Testis (tissue), 5 donors: ENCODE measurements at places on chromosomes 5 and 9. TPM values are rescaled to one million over a fixed set of nuclear protein-coding genes. Genes with fewer than 3 reads are reported as not detected.
A peak's percentile ranks its signal among the peaks of the same experiment; 100 is the strongest.

The ANKRD31 gene
- 3.7 TPM for polyA plus RNA-seq

The C9orf152 gene
- polyA plus RNA-seq = not detected

DNA sequence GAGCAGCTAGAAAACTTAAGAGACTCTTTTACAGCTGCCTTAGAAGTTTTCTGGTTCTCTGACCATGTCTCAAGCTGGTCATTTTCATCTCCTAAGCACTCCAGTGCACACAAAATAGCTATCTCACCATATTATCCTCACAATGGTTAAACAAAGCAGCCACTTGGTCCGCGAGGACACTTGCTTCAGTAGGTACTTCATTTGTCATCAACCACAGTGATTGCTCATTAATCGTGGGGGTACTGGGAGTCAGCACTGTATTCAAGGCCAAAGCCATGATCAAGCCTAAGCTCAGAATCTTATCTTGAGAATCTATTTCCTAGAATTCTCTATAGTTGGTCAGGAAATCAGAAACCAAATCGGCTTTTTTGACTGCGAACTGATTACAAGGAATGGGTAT, 2.9 kb downstream of the ARL14EPL start:
- DNase-seq = no peak
- H3K36me3 ChIP-seq = no peaks in the 10 kb centered on the region
- no peaks in the 10 kb centered on the region for H3K4me1 ChIP-seq

- H3K4me1 ChIP-seq = no peaks in the 10 kb centered on the region
- H3K27ac ChIP-seq = no peak overlapping the region
- no peaks in the 10 kb centered on the region for H3K36me3 ChIP-seq
- no peaks in the 10 kb centered on the region for H3K27me3 ChIP-seq
- no peak for DNase-seq
These were observed 18.4 kb downstream of the NKD2 start for GRCh38 chr5:1026700-1027621.

DNA sequence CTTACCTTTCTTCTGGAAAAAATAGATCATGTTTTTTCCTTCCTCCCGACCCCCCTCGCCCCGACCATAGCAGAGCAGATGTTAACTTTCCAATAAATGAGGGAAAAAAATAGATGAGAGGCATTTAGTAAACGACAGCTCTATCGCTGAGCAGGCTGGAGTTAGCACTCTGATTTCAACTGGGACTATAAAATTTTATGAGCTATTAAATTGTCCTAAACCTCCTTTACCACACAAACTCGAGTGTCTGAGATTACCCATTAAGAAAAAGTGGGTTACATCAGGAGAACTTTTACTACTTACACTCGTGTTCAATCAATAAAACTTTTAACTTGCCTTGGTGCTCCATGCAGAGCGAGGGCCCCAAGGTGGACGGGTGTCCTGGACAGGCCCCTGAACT, 59.8 kb upstream of the RNU6ATAC start:
- H3K4me3 ChIP-seq = no peak overlapping the region
- no peak for DNase-seq
- H3K36me3 ChIP-seq = no peaks in the 10 kb centered on the region

GRCh38 chr9:114560956-114561355, 26.6 kb upstream of the ATP6V1G1 start:
- H3K4me1 ChIP-seq = no peaks in the 10 kb centered on the region
- H3K27ac ChIP-seq = no peak overlapping the region
- no peak for DNase-seq
- no peaks in the 10 kb centered on the region for H3K36me3 ChIP-seq

GRCh38 chr5:131242728-131243255, 21.1 kb upstream of the CDC42SE2 start:
- no peaks in the 10 kb centered on the region for H3K27me3 ChIP-seq
- peaks cover 5% of the 10 kb centered on the region for H3K4me1 ChIP-seq
- DNase-seq = no peak
- H3K4me3 ChIP-seq = no peak overlapping the region

- H3K4me3 ChIP-seq = no peak overlapping the region
- H3K4me1 ChIP-seq = peaks cover 3% of the 10 kb centered on the region
- no peaks in the 10 kb centered on the region for H3K36me3 ChIP-seq
- peak; percentile 52 for DNase-seq
- H3K27ac ChIP-seq = no peak overlapping the region
- H3K27me3 ChIP-seq = no peaks in the 10 kb centered on the region
These were observed 144.6 kb downstream of the CACNA1B start for GRCh38 chr9:138022121-138022741.

- DNase-seq = no peak
- no peak overlapping the region for H3K4me3 ChIP-seq
- no peaks in the 10 kb centered on the region for H3K4me1 ChIP-seq
- no peaks in the 10 kb centered on the region for H3K36me3 ChIP-seq
- no peaks in the 10 kb centered on the region for H3K27me3 ChIP-seq
- no peak overlapping the region for H3K27ac ChIP-seq
These were observed 107.2 kb downstream of the C5orf15 start for GRCh38 chr5:133861161-133861737.

DNA sequence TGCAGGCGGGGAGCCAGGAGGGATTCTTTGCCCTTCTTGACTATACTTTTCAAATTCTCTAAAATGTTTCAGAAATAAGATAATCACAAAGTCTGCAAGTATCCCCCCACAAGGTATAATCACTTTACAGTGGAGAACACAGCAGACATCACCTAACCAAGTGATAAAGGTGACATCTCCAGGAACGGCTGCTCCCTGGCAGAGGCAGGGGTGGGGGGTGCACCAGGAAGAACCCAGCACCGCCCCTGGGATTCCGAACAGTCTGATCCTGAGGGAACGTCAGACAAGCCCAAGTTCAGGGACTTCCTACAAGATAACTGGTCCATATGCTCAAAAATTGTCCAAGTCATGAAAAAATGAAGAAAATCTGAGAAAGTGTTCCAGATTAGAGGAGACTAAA, 85.4 kb downstream of the HSD17B3 start:
- no peaks in the 10 kb centered on the region for H3K36me3 ChIP-seq
- H3K27me3 ChIP-seq = no peaks in the 10 kb centered on the region
- H3K4me3 ChIP-seq = no peak overlapping the region
- peak overlapping the region; percentile 80 for H3K27ac ChIP-seq
- peaks cover 28% of the 10 kb centered on the region for H3K4me1 ChIP-seq

GRCh38 chr5:98455665-98456064, 317.8 kb upstream of the RGMB start:
- H3K36me3 ChIP-seq = no peaks in the 10 kb centered on the region
- no peak for DNase-seq
- no peak overlapping the region for H3K27ac ChIP-seq
